ENCODE measurements at places on chromosomes 6 and 20.

- DNase-seq: no peak
Measured at GRCh38 chr6:158154816-158155215, 13.2 kb downstream of the SERAC1 start.

- no peak for DNase-seq
Measured at GRCh38 chr6:122337645-122338044, 61.8 kb upstream of the HSF2 start.

DNA sequence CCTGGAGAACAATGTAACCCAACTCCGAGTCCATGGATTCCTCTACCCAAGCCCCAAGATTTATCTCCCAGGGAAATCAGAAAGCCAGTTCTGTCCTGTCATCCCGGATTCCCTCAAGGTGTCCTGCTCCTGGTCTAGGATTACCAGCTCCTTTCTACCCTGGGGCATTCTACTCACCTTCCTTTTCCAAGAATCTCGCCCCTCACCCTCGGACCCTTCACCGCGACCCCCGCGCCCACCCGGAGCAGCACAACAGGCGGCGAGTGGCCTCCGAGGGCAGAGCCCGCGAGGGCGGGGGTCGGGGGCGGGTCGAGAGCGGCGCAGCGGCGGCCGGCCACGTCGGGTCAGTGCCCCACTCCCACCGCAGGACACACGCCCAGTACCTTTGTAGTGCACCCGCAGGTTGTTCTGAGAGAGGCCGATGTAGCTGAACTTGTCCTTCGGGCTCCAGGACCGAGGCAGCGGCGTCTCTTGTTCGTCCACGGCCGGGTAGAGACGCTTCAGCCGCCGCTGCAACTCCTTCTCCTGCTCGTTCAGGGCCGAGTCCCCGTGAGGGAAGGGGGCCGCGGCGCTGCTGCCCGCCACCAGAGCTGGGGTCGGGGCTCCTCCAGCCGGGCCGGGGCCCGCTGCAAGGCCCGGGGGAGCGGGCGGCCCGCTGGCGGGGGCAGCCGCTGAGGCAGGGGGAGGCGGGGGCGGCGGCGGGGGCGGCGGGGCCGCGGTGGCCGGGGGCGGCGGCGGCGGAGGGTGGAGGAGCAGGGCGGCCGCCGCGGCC is 897 bp downstream of the RANBP9 start:
- DNase-seq: peak; percentile 26

GRCh38 chr6:99980741-99981140 is 13.3 kb downstream of the MCHR2 start:
- no peak for DNase-seq

- DNase-seq: no peak
Measured at GRCh38 chr20:24629668-24630067, 160.2 kb downstream of the SYNDIG1 start.
